ENCODE measurements at places on chromosomes 11 and 22.
A peak's percentile ranks its signal among the peaks of the same experiment; 100 is the strongest.

- no peak for DNase-seq
These were observed 140.3 kb downstream of the GRIK4 start for GRCh38 chr11:120651836-120652235.

GRCh38 chr22:38788021-38788816, 5.7 kb downstream of the DNAL4 start:
- peak; percentile 73 for DNase-seq

DNA sequence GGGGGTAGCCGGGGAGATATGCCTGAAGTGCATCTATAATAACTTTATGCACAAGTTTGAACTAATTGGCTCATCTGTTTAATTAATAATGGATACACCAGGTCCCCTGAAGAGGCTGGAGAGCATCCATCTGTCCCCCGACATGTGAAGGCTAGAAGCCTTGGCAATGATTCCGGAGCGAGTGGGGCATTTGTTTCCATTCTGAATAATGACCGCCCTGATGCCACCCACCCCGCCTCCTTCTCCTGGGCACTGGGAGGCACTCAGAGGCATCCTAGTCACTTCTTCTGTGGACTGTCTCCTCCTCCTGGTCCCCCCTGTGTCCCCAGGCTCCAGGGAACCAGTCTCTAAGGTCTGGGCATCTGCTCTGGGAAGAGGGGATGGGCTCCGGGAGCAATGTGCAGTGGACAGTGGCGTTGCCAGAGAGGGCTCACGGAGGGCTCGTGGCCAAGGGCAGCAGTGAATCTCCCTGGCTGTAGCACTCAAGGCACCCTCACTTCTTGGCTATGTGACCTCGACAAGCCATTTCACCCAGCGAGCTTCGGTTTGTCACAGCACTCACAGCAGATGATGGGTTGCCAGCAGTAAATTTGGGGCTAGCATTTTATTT, 64.7 kb downstream of the TSPAN18 start:
- no peak for DNase-seq

GRCh38 chr11:75527130-75527529, 1.4 kb upstream of the GDPD5 start:
- no peak for DNase-seq

DNA sequence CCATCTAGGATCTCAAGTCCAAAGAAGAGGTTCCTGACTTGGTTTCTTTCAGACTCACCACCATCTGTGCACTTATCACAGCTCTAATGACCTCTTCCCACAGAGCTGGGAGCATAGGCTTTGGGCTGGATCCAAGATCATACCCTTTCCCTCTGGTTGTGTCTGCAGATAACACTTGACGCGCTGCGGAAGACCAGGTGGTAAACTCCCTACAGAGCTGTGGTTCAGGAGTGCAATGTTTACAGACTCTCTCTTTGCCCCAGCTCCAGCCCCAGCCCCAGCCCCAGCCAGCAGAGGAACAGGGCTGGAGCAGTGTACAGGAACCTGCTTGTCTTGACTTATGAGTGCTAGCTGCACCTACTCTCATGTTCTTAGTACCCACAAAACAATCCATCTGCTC, 274.4 kb upstream of the SYN3 start:
- no peak for DNase-seq

DNA sequence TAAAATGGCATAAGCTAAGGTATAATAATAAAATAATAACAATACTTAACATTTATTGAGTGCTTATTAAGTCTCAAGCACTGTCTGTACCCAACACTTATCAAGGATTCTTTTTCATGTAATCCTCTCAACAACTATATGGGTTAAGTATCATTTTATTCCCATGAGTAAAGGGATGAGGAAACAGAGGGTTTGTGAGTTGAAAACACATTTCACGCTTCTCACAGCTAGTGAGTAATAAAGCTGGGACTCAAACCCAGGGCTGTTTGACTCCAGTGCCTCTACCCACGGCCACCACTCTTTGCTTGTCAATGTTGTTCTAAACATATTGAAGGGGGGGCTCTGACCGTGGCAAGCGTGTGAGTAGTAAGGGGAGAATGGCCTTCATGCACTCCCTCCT, 8.7 kb downstream of the CD3E start:
- DNase-seq: no peak

GRCh38 chr11:19771463-19771862, 58.8 kb downstream of the NAV2 start:
- DNase-seq: no peak

- no peak for DNase-seq
These were observed 54.5 kb upstream of the MPEG1 start for GRCh38 chr11:59267196-59267595.

DNA sequence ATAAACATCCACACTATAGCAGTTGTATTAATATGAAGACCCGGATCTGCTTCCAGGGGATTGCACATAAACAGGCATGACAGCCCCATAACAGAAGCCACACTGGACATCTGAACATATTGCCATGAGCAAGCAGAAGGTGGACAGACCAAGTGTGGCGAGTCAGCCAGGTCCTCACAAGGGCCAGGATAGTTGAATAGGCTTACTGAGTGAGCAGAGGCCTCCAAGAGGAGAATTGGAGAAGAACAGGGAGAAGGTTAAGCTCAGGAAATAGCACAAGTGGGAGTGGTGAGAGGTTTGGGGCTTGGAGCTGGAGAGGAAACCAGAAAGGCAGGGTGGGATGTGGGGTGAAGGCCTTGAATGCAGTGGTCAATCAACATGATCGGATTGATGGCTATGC, 10.8 kb downstream of the SLC35C1 start:
- no peak for DNase-seq

- no peak for DNase-seq
These were observed 49.0 kb upstream of the BMAL1 start for GRCh38 chr11:13228572-13228971.
